ENCODE measurements at places on chromosomes 5 and 9.
A peak's percentile ranks its signal among the peaks of the same experiment; 100 is the strongest.

DNA sequence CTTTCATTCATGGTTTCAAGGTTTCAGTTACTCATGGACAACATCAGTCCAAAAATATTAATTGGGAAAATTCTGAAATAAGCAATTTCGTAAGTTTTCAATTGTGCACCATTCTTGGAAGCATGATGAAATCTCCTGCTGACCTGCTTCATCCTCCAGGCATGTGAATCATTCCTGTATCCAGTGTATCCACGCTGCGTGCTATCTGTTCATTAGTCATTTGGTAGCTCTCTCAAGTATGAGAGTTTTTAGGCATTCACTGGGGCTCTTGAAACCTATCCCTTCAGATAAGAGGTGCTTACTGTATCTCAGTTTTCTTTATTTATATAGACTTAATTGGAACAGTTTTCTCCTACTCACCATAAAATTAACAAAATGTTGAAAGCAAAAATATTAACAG lies 293.0 kb downstream of the CDH12 start:
- DNase-seq, result peak; percentile 97

DNA sequence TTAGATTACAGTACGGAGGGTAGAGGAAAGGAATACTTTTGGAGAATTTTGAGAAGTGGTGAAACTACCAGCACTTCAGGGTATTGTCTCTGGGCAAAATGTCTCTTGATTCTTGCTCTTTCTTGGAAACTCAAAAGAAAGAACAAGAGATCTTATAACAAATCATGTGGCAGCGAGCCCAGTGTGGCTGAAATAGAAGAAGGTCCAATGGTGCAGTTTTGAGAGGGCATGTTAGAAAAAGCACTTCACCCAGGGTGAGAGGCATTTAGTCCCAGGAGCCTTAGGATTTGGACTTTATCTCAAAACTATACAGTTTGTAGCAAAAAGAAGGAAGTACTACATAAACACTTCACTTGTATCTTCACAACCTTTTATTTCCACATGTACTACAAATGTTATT lies 39.4 kb downstream of the NNT start:
- DNase-seq, result no peak

DNA sequence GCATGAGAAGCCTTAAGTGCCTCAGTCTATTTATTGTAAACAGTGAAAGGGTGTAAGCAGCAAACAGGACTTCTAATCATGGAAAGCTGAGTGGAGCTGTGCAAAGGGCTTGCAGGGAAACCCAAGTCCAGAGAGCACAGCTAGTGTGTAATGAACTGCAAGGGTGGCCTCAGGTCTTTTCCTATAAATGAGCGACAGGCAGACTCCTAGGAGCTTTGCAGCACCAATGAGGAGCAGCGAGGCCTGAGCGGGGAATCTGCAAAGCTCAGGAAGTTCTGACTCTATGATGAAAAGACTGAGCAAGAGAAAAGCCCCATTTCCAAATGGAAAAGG lies 250.1 kb upstream of the MAP3K1 start:
- no peak for DNase-seq

DNA sequence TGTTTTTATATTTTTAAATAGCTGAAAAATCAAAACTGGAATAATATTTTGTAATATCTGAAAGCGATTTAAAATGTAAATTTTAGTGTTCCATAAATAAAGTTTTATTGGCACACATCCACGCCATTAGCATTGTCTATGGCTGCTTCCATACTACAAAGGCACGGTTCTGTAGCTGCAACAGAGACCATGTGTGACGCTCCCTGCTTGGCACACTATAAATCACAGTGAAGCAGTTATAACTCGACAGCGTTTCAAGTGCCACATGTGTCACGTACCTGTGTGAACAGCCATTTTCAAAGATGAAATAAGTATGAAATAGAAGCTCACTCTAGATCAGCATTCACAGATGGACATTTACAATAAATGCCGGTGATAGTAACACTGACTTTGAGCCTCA lies 810.1 kb upstream of the WWC1 start:
- no peak for DNase-seq

DNA sequence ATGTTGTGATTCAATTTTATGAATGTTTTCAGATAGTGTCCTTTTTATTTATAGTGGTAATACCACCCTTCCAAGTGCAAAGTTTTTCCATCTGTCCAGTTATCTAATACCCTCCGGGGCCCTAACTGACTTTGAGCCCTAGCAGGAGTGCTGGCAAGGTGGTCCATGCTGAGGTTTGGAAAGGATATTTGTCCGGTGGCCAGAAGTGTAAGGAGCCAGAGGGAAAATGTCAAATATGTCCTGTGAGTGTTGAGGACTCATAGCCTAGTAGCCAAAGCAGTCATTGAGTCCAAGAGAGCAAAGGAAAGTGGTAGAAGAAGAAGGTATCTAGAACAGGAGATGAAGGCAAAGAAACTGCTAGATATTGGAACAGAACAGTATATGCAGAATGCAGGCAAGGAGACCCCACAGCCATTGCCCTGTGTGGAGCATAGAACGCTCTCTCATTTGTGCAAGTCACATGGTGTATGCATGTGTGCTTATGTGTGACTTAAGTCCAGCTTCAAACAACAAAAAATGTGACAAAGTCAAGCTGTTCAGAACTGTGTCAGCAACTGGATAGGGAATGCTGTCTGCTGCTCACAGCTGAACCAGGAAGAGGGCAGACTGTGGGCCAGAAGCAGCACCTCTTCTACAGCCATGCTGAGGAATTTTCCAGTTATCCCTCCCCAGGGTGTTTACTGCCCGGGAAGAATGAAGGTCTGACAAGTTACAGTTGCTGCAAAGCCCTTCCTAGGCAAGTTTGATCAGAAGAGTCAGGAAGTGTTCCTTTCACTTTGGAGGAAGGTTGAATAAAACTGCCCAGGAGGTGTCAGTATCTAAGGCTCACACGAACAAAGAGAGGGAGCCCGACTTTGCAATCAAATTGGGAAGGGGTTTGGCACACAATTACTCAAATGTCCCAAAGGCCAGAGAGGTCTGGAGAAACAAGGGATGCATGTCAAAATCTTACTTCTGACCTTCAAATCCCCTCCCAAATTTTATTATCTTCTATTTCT lies 463.3 kb upstream of the DMAC1 start:
- no peak for DNase-seq

DNA sequence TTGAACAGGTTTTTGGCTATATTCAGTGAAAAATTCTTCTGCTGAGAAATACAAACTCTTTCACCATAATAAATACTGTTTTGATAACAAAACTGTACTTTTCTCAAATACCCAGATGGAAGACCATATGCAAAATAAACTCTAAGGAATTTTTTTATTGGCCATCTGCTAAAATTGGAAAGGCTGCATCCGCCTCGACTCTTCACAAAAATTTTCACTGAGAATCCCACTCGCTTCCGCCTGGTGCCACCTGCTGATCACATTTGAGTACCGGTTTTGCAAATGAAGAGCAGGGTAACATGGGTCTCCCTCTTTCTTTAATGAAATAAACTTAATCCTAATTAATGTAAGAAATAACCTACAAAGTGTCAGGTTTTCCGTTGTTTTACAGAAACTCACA lies 76.4 kb downstream of the TTLL11 start:
- DNase-seq, result no peak

DNA sequence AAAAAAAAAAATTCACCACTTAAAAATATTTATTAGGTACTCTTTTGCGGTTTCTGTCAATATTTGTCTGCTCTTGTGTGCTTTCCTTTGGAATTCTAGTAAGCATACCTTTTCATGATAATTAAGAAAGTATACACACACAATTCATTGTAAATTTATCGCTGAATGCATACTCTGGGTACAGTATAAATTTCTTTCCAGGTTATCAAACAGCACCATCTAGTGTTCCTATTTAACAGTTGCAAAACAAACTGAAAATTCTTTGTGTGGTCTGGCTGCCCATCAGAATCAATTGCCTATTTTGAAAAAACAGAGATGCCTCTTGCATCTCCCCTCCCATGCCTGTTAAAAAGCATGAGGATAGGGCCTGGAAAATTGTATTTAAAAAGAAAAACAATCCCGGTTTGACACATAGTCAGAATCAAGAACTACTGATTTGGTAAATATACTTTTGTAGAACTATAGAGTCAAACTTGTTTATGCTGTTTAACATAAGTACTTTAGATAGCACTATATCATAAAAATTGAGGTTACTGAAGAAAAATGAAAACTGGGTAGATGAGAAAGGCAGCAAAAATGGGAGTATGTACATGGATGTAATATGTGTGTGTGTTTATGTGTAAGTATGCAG lies 16.2 kb downstream of the PGGT1B start:
- no peak for DNase-seq
